ENCODE measurements at places on chromosomes 1 and 21.

DNA sequence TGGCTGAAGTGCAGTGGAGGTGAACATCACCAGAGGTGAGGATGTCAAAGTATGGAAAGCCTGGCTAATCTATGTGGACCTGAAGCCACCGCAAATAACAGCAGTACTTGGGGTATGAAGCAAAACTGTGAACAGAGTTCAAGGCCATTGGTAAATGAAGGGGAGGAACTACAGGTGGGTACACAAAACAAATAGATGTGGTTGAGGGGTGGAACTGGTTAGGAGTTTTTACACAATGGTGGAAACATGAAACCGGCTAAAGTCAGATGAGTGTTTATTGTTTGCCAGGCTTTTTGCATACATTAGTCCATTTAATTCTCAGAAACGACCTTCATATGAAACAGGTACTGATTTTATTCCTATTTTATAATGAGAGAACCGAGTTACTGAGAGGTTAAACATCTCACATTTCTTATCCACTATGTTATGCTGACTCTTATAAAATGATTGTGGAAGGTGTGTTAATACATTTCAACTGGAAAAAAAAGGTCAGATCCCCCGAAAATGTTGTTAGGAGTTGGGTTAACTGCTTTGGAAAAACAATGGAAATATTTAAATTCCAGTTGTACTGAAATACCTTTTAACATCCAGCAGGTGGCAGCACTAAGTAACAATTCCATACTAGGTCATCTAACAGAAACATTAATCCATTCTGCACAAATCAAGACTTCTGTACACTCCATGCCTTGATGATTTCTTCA is 44.3 kb upstream of the GTF2B start:
- DNase-seq = peak; percentile 65

- DNase-seq = no peak
Observed at GRCh38 chr1:198153804-198154203, 3.0 kb upstream of the NEK7 start.

DNA sequence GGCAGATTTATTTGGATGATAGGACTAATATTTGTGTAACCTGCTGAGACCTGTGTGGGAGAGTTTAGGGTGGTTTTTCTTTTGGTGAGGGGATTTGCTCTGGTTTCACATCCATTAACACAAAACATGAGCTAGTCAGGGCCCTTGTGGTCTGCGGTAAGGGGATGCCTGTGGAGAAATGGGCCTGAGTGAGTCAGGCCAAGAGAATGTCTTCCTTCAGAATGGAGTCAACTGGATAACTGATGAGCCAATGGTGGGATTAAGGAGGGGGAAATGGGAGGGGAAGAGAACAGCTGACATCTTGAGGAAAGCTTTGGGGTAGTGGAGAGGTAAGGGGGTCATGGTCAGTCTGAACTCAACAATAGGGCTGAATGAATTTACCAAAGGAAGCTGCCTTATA is 13.9 kb downstream of the WNT2B start:
- no peak for DNase-seq

DNA sequence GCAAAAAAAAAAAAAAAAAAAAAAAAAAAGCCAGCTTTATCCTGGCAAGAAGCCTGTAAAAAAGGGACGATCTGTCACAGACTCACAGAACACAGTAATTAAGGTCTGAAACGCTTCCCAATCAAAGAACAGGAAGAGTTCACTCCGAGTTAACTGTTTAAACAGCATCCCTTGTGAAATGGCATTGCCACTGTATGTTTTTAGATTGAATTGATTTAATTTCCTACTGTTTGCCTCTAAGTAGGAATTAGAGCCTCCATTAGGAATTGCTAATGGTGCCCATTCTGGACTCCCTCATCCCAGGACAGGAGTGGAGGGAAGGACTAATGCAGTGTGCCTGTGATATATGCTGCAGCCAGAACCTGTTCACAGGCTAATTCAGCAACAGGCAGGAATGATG is 370.8 kb downstream of the RWDD3 start:
- DNase-seq = peak; percentile 35

GRCh38 chr1:235972311-235972689 is 92.6 kb downstream of the NID1 start:
- DNase-seq = no peak

GRCh38 chr1:147491098-147491497 is 50.2 kb upstream of the BCL9 start:
- DNase-seq = no peak

DNA sequence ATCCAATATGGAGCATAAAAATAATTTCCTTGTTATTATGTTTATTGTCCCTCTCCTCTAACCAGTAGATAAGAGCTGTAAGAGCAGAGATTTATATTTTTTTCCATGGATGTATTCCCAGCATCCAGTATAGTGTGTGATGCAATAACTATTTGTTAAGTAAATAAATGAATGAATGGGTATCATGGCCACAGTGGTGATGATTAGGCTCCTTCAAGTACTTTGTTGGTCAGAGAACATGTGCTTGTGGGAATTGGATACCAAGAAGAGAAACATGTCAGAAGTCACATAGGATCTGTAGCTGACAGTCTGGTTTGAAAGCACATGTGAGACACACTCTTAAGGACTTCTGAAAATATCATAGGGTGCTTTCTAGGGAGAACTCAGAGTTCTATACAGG is 588.5 kb downstream of the AGBL4 start:
- DNase-seq = peak; percentile 1

- DNase-seq = no peak
Observed at GRCh38 chr1:180933141-180933540, 20.4 kb downstream of the KIAA1614 start.

GRCh38 chr1:240595476-240595875 is 16.5 kb downstream of the GREM2 start:
- DNase-seq = no peak

GRCh38 chr21:14545906-14546480 is at the start of gene SAMSN1:
SAMSN1 (minus strand) TSS chr21:14546315; CDS start chr21:14546261, 54 bp downstream.
- DNase-seq = no peak

GRCh38 chr1:162497104-162497722 is 405 bp upstream of the UHMK1 start:
- DNase-seq = no peak

GRCh38 chr1:5658340-5659316 is 333.6 kb downstream of the NPHP4 start:
- no peak for DNase-seq

DNA sequence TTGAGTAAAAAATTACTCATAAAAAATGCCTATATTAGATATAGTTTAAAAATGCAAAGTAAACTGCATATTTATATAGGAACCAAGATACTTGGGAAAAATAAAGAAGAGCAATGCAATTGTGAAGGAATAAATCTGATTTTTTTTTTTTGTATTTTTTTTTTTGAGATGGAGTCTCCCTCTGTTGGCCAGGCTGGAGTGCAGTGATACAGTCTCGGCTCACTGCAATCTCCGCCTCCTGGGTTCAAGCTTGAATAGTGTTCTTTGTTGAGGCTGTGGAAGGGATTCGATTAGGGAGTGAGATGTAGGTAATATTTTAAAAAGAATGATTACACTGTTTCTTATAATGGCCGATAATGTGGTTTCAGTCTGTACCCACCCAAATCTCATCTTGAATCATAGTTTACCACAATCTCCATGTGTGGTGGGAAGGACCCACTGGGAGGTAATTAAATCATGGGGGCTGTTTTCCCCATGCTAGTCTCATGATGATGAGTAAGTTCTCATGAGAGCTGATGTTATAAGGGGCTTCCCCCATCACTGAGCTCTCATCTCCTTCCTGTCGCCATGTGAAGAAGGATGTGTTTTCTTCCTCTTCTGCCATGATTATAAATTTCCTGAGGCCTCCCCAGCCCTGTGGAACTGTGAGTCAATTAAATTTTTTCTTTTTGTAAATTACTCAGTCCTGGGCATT is 1765.9 kb downstream of the PLA2G4A start:
- DNase-seq = no peak

- no peak for DNase-seq
Observed at GRCh38 chr1:117665556-117666270, 59.9 kb downstream of the TENT5C start.

GRCh38 chr1:222749927-222750326 is 12.9 kb downstream of the FAM177B start:
- DNase-seq = no peak

DNA sequence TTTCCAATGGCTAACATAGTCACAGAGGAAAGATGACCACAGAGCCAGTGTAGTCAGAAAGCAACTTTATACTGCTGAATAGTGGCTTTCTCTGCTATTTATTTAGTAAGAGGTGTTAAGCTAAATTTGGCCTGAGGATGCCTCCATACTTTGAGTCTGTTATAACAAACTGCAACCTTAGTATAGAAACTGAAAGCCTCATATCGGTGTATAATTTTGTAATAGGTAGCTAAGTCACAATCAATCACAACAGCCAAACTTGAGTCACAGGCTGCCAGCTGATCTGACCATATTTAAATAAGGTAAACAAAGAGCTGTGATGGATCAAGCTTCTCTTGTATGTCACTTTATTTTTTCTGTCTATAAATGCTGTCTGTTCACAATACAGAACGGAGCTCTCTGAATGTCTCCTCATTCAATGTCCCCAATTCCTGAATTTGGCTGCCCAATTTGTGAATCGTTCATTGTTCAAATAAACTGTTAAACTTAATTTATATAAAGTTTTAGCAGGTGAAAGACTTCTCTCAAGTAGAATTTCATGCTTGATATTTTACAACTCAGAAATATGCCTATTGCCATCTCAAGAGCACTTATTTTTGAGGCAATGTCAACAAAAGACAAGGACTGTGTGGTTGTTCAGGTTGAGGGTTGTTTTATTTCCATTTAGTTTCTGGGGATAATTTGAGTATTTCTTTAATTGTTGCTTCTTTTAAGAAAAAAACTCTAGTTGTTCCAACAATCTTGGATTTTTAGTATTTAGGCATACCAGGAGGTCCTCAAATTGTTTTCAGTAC is 339.7 kb upstream of the B3GALT2 start:
- DNase-seq = peak; percentile 37

DNA sequence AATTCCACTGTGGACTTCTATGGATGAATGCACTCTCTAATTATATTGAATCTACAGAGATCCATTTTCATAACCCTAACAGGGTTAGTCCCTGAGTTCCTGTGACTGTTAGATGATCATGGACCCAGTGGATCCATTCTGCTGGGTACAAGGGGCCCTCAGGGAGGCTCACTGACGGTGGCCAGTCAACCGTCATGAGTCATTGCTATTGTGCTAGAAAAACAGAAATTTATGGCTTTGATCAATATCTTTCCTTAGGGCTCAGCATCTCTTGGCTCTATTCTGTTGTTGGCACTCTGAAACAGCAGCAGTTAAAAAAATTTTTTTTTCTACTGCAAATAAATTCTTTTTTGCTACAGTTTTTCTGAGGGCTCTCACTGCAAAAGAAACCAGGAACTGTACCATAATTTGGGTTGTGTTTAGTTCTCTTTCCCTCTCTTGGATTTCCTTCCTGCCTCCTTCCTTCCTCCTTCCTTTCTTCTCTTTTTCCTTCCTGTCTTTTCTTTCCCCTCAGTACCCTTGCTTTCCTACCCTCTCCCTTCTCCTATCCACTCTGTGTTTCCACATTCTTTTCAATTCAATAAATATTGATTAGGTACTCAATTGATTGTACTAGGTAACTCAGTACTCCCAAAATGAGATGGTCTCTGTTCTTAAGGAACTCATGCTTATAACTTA is 49.5 kb downstream of the UTP25 start:
- DNase-seq = no peak

GRCh38 chr1:77545970-77546369 is 136.5 kb downstream of the ZZZ3 start:
- no peak for DNase-seq

DNA sequence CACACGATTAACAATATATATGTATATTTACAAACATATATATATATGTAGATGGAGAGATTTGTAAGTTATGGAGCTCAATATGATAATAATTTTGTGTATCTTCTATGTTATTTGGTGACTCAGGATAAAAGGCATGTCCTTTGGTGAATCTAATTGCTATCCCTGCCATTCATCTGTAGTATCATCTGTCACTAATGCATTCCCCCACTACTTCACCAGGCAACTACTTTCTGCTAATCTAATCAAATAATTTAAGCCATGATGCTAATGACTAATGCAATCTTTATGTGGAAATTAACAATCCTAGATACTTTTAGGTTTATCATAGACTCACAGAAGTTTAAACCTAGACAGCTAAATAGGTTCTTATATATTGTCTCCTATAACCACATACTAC is 1074.5 kb downstream of the PLA2G4A start:
- no peak for DNase-seq
